ENCODE measurements at places on chromosomes 7 and 10.

DNA sequence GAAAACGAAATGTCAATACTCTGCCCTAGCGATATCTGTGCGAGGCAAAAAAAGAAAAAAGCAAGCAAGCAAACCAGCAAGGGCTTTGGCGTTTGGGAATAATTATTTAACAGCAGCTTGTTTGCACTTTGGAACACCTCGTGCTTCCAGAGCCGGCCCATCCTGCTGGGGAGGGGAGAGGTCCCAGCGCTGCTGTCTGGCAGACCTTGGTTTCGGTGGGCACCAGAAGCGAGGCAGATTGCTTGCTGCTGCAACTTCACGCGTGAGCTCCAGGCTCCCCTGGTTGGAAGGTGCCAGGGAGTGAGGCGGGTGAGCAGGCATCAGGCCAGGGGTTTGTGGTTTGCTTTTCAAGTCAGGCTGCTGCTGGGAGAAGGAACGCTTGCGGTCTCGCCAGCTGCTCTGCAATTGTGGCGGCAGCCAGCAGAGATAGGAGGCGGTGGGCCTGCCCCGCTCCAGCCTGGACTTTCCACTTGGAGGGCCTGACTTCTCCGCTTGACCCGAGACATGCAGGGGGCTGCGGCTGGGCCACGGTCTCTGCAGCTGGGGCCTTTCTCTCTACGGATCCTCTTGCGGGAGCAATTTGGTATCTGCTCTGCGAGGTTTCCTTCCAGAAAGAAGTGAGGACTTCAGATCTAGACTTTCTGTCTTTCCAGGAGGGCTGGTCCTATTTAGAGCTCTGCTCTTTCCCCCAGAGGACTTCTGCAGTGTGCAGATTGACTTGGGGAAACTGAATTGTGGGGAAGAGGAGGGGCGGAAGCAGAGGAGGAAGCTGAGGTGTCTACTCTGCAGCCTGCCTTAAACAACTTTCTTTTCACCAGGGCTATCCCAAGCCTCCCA lies 131.4 kb downstream of the PRPF18 start:
- peak; percentile 43 for DNase-seq

GRCh38 chr7:2812831-2813230 lies 31.3 kb downstream of the GNA12 start:
- DNase-seq = no peak

- DNase-seq = no peak
Observed at GRCh38 chr10:81570878-81571794, 303.9 kb upstream of the NRG3 start.

- DNase-seq = no peak
Observed at GRCh38 chr10:84765656-84766055, 437.3 kb downstream of the CCSER2 start.

GRCh38 chr7:124020060-124020459 lies 12.8 kb downstream of the TMEM229A start:
- DNase-seq = no peak

- no peak for DNase-seq
Observed at GRCh38 chr7:24725554-24726241, 31.6 kb downstream of the GSDME start.

Measured in HL-60 (cell line).